RCC 7860 (cell line): ENCODE measurements at places on chromosomes 5 and 9.

DNA sequence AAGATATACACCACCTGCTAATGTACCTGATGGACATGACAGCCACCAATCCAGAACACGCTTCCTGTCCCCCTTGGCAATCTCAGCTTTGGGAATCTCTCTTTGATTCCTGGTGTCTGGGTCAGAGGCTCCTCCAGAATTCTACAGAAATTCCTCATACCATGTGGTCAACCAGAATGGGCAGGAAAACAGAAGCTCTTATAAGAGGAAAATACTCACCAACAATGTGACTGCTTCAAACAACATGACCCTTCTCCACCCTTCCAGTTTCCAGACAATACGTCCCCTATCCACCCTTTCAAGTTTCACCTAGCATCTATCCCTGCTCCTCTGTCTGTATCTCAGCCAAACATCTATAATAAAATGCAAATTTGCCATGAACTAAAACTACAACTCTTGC, 247.2 kb downstream of the DENND1A start:
- no peak for DNase-seq

- DNase-seq = peak; percentile 81
Measured at GRCh38 chr5:72138943-72139521, 31.8 kb downstream of the MAP1B start.

GRCh38 chr5:34045996-34046395, 3.0 kb upstream of the C1QTNF3 start:
- peak; percentile 38 for DNase-seq

DNA sequence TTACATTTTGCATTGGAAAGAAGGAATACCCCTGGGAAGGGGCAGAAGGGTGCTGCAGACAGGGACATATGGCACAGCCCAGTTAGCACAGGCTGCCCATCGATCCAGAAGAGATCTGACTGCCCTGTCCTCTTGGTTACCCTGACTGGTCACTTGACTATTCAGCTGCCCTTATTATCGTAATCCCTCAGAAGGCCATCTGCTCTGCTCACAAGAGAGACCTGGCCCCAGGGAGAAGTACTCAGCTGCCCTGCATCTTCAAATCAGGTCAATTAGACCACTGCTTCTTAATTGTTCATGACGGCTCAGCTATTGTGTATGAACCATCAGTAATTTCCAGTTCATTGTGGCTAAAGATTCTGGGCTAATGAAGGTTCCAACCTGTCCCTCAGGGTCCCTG, 345.0 kb downstream of the TLE1 start:
- DNase-seq = no peak

DNA sequence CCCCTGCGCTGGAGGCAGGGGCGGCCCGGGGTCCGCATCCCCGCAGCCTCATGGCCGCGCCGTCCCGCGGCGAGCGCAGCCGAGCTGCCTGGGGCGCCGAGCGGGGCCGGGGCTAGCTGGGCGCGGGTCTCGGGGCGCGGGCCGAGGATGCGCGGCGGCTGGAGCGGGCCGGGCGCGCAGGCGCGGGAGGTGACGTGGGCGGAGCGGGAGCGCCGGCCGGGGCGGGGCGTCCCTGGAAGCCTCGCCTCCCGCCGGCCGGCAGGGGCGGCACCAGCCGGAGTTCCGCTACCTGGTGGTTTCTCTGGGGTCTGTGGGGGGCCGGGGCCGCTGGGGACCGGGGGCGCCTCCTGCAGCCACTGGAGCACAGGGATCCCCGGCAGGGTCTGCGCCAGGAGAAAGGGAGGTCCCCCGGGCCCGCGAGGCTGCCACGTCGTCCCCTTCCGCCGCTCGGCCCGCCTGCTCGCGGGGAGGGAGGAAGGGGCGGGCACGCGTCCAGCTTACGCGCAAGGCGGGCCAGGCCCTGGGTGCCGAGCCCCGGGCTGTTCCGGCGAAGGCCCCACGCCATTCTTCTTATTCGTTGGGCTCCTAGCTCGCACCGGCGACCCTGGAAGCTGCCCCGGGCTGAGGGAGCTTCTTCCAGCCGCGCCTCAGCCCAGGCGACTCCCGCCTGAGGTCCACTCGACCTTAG, at the start of gene LPCAT1:
LPCAT1 (minus strand) TSS at position 168 of the 688 bp plus-strand sequence; CDS start at position 52, 116 bp downstream.
- DNase-seq = peak; percentile 57

GRCh38 chr9:18238254-18238653, 235.7 kb upstream of the ADAMTSL1 start:
- DNase-seq = peak; percentile 38

- no peak for DNase-seq
Measured at GRCh38 chr5:96785326-96786109, 22.2 kb downstream of the ERAP1 start.

- DNase-seq = no peak
Measured at GRCh38 chr9:92188969-92189781, 74.0 kb upstream of the SPTLC1 start.

GRCh38 chr9:131296460-131296859, 6.9 kb downstream of the PLPP7 start:
- DNase-seq = no peak

GRCh38 chr5:171158581-171158980, 150.5 kb upstream of the TLX3 start:
- no peak for DNase-seq

- no peak for DNase-seq
Measured at GRCh38 chr5:105088961-105089360, 1526.4 kb upstream of the NUDT12 start.

DNA sequence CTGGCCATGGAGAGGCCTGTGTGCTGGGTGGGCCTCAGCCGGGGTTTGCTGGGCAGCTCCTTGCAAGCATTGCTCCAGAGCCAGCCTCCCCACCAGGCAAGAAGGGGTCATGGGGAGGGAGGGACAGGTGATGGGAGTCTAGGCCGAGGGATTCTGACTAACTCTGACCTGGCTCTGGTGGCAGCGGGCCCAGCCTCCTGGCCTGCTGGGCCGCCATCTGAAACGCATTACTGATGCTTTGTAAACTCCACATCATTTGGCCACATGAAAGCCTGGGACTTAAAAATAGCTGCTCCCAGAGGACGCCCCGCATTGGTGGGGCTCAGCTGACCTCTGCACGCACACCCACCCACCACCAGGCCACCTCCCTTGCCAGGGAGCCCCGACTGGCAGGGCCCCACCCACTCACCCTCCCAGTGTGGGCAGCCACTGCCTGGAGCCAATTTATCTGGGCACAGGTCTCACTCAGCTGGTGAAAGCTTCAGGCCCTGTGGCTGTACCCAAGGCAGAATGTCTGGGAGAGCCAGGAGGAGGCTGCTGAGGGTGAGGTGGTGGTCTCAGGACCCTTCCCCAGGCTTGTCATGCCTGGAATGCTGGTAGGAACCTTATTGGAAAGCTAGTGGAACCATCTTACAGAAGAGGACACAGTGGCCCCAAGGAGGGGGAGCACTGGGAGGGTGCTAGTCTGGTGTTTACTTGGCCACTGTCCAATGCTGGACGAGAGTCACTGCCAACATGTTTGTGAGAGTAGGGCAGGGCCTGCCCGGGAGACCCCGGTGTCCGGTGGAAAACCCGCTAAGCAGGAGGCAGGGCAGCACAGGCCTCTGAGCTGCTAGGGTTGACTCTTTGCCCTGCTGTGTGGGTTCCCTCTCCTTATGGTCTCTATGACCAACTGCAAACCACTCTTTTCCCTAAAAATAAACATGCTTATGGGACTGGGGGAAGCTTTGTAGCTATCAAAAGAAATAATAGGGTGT, 10.8 kb downstream of the TCF7 start:
- DNase-seq = peak; percentile 88

DNA sequence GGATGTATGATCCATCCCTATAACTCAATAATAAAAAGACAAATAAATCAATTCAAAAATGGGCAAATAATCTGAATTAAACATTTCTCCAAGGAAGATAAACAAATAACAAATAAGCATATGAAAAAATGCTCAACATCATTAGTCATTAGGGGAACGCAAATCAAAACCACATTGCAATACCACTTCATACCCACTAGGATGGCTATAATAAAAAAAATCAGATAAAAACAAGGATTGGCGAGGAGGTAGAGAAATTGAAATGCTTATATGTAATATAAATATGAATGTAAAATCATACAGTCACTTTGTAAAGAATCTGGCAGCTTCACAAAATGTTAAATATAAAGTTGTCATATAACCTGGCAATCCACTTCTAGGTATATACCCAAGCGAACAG, 52.3 kb upstream of the TBCA start:
- DNase-seq = no peak

GRCh38 chr5:24606971-24607370, 37.8 kb downstream of the CDH10 start:
- no peak for DNase-seq

DNA sequence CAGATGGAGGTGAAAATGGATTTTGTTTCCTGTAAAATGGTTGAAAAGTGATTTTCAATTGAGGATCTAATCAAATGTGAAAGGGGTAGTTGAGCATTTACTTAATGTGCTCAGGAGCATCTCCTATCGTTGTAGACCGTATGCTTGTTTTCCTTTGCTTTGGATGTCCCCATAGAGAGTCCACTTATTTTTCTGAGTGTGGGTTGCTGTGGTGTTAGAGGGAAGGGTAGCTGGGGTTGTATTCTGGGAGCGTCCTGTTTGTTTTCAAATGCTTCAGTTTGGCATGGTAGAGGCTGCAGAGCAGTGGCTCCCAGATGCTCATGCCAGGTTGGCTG, 154.1 kb downstream of the MAT2B start:
- no peak for DNase-seq

DNA sequence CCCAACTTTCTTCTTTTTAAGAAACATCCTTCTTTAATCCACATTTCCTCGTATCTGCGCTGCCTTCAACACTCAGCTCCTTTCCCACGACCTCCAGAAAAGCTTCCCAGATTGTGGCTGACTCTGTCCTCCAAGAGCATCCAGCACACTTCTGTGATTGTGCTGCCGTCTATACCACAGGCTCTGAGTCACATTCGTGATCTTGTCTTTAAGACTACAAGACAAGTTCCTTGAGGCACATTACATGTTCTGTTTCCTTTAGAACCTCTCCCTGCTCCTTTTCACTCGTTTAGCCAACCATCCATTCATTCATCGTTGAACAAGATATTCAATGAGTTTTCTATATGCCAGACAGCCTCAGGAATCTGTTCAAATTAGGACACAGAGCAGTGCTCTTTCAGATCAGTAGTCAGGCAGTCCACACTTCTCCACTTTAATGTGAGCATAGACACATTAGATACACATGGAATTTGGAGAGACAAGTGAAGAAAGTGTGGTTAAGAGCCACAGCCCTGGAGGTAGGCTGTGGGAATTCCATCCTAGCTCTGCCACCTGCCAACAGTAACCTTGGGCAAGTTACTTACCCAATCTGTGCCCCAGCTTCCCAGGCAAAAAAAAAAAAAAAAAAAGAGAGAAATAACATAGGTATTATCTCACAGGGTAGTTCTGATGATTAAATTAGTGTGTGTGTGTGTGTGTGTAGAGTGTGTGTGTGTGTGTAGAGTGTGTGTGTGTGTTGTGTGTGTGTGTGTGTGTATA, 18.9 kb downstream of the WHRN start:
- DNase-seq = no peak

GRCh38 chr9:93210324-93210973, 26.5 kb downstream of the WNK2 start:
- no peak for DNase-seq

DNA sequence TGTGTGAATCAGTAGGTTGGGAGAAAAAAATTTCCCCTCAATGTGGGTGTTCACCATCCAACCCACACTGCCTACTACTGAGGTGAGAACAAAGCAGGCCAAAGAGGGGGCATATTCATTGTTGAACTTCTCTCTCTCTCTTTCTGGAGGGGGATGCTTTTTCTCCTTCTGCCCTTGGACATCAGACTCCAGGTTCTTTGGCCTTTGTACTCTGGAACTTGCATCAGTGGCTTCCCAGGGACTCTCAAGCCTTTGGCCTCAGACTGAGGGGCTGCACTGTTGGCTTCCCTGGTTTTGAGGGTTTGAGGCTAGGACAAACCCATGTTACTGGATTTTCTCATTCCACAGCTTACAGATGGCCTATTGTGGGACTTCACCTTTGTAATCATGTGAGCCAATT, 417.2 kb downstream of the ELAVL2 start:
- no peak for DNase-seq

DNA sequence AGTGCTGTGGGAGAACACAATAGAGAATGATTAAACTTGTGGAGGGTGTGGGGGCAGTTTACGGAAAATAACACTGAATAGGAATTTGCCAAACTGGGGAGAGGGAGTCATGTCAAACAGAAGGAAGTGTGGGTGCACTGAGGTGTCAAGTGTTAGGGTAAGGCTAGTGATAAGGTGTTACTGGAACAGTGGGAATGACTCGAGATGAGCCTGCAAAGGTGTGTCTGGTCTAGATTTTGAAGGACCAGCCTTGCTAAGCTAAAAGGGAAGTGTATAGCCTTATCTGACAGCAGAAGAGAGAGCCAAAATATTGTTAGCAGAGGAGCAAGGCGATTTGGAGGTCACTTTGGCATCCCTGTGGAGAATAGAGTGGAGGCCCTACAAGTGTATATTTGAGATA, 4.2 kb downstream of the CNOT6 start:
- no peak for DNase-seq

GRCh38 chr9:16530669-16531642, 339.5 kb downstream of the BNC2 start:
- no peak for DNase-seq

GRCh38 chr5:99614888-99615287, 686.1 kb upstream of the CHD1 start:
- no peak for DNase-seq

- DNase-seq = no peak
Measured at GRCh38 chr9:79632705-79633104, 60.9 kb downstream of the TLE4 start.

- no peak for DNase-seq
Measured at GRCh38 chr5:140342896-140343295, 3.5 kb downstream of the HBEGF start.

- DNase-seq = no peak
Measured at GRCh38 chr5:139551191-139551889, 9.8 kb upstream of the UBE2D2 start.

DNA sequence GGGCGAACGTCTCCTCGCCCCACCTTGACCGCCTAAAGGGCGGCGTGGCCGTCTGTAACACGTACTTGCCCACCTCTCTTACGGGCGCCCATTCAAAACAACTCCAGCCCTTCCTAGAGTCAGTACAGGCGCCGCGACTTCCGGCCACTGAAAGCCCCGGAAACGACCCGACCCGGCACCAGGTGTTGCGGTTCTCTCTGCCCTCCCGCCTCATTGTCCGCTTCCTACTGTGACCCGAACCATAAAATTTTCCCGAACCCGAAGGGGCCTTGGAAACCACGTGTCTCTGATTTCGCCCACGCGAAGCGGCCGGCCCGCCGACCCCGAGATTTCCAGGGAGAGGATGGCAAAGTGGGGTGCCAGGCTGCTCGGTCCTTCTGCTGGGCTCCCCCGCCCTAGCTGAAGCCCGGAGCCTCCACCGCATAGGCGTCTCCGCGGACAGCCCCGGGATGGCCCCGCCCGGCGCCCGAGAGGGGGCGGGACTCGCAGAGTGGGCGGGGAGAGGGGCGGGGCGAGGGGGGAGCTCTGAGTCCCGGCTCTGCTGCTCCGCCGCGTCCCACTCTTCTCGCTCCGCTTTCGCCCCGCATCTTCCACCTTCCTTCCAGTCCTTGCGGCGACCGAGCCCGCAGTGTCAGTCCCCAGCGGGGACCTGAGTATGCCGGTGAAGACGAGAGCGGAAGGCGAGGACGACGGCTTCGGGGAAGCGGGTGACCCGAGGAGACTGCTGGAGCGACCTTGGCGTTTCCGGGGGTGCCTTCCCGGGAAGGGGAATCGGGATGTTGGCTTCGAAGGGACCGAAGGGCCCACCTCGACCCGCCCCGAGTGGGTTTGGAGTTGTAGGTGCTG, 684 bp upstream of the PTGES2 start:
- DNase-seq = peak; percentile 77

GRCh38 chr9:79390077-79390698, 181.6 kb upstream of the TLE4 start:
- DNase-seq = no peak

GRCh38 chr9:124292696-124293593, 35.2 kb downstream of the NEK6 start:
- DNase-seq = peak; percentile 12
